Ureter (tissue), 1 donor: ENCODE measurements at places on chromosomes 2 and 18. TPM values are rescaled to one million over a fixed set of nuclear protein-coding genes. Genes with fewer than 3 reads are reported as not detected.

The RIT2 gene
- not detected for total RNA-seq

DNA sequence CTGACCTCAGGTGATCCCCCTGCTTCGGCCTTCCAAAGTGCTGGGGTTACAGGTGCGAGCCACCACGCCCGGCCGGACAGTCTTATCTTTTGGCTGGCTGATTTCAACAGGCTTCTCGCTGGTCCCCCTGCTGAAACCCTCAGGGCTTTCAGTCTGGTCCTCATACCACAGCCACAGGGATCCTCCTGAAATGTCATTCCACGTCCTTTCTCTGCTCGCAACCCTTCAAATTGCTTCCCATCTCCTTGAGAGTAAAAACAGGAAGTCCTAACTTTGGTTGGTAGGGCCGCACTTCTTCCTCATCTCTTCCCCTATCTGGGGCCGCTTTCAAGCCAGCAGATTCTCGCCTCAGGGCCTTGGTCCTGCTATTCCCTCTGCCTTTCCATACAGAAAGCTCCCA lies 1.4 kb upstream of the CAB39 start:
- no peak for DNase-seq

DNA sequence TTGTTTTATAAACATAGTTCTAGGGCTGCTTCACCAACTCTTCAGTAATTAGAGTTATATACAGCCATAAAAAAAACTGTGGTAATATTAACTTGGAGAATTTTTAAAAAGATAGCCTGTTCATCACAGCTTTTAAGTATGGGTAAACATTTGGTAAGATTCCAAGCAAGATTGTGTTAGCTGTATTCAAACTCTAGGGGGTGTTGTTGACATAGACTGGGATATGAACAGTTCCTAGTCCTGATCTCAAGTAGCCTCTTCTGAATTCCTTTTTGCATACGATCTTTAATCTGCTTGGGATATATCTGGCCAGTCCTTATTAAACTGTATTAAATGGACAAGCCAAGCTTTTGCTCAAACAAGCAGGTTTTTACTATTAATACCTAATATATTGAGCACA lies 13.4 kb downstream of the NOP58 start:
- DNase-seq: no peak

GRCh38 chr2:224937887-224938286 lies 104.4 kb downstream of the DOCK10 start:
- DNase-seq: no peak

DNA sequence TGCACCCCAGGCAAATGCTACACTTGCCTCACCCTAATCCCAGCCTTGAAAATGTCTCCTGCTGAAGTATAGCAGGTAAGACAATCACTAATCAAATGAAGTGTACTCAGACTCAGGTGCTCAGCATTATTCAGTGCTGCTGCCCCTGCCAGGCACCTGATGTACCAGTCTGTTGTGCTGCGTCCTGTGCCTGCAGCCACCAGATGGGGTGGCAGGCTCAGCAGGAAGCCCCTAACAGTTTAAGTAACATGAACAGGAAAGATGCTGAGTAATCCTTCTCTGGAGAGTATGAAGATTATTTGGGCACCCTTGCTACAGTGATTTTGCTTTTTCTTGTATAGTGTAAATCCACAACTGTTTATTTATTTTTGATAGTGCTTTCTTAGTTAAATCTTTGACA lies 69.1 kb downstream of the TACR1 start:
- no peak for DNase-seq

DNA sequence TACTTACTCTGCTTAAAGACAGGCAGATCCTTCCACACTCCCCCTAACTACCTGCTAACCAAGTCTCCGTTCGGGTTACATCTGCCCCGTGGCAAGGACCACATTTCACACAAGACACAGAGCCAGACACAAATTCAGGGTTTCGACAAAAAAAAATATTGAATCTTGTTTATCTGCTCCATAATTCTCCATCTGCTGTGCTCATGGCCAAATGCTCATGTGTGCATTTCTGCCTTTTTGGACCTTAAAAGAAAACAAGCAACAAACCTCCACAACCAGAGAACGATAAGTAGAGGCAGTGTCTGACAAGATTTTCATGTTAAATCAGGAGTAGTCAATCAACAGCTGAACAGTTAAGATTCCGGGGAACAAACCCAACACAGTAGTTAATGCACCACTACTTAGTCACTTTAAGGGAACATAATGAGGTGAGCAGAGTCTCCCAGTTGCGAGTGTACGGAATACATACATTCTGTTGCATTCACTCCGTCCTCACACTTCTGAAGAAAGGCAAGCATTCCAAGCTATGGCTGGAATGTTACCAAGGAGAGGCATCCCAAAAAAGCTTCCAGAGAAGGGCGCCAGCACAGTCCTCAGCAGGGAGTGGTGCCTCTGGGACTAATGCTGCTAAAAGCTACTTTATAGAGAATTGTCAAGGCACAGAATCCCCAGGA lies 121.0 kb downstream of the ANKRD44 start:
- DNase-seq: no peak

GRCh38 chr18:58788971-58789875 lies 75.5 kb upstream of the ZNF532 start:
- no peak for DNase-seq

GRCh38 chr2:23549051-23549450 lies 164.1 kb downstream of the KLHL29 start:
- no peak for DNase-seq
